ENCODE measurements at places on chromosomes 13 and 19.

- no peak for DNase-seq
Observed at GRCh38 chr13:112734696-112735547, 45.1 kb downstream of the ATP11A start.

DNA sequence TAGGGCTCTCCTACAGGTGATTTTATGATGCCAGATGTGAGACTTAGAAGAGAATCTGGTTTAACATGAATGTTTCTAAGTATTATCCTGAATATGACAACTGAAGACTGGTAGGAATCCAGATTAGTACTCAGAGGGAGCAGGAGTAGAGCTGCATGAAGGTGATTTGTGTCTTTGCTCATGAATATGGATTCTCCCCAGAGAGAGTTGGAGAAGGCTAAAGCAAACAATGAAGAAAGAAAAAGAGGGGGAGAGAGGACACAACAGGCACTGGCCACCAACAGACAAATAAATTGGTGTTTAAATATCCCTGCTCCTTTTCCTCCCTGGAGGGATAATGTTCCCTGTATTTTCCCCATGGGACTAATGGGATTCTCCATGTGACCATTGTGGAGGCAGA, 427.0 kb upstream of the KLF12 start:
- DNase-seq = no peak

GRCh38 chr19:34135821-34136611, 36.3 kb upstream of the LSM14A start:
- DNase-seq = no peak

GRCh38 chr13:33015791-33016323, 366 bp upstream of the KL start:
- no peak for DNase-seq

- no peak for DNase-seq
Observed at GRCh38 chr19:2038284-2039088, 12.6 kb downstream of the MKNK2 start.

- no peak for DNase-seq
Observed at GRCh38 chr19:40266912-40267600, 18.1 kb downstream of the AKT2 start.

DNA sequence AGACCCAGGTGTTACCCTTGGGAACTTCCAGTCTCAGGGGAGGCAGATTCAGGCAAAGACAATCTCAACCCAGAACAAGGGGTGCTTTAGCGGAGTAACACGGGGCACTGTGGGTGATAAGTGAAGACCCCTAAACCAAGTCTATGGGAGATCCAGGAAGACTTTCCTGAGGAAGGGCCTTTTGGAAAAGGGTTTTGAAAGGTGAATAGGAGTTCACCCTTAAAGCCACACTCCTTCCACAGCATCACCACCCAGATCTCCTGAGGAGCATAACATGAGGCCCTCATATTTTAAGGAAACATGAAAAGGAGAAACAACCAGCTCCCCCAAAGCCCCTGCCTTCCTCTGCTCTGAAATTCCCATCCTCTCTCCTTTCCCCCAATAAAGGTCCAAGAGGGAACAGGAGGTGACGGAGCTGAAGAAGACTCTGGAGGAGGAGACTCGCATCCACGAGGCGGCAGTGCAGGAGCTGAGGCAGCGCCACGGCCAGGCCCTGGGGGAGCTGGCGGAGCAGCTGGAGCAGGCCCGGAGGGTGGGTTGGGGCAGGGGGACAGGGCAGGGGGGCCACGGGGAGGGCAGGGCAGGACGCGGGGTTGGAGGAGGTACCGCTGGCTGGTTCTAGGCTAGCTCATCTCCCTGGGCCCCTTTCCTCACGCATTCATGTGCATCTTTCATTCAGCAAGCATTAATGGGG, 52.7 kb downstream of the KCNC3 start:
- DNase-seq = no peak

DNA sequence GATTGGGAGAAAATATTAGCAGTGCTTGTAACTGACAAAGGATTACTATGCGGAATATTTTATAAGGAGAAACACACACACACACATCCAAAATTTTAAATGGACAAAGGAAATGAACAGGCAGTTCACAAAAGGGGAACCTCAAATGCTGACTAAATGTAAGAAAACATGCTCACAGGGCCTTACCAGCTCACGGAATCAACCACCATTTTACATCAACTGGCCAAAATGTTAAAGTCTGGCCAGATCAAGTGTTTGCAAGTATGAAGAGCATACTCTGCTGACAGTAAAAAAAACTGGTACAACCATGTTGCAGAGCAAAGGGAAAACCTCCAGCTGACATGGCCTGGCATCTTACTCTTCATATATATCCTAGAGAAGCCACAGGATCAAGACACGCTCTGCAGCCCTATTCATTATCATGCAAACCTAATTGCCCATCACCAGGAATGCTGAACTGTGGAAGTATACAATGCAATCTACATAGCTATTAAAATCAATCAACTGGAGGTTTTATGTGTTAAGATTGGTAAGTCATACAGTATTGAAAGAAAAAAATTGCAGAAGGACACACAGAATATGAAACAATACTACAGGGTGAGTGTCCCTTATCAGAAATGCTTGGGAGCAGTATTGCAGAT, 124.4 kb downstream of the RNF17 start:
- no peak for DNase-seq

GRCh38 chr19:38845374-38846024, 4.3 kb downstream of the HNRNPL start:
- DNase-seq = no peak

DNA sequence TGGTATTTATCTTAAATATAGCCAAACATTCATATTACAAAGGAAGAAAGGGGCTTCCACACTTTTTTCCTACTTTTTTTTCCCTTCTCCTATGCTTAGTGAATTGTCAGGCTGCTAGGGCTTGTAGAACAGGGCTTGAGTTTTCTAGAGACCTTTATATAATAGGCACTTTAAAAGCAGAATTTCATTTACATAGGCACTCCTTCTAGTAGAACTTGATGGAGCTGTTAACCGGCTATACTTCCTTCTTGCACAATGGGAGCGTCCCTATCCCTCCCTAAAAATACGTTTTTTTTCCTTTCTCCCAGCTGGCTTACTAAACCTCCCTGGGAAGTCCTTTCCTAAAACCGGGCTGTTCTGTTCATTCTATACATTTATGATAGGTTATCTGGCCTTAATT, 1.1 kb downstream of the TRIM13 start:
- DNase-seq = no peak

DNA sequence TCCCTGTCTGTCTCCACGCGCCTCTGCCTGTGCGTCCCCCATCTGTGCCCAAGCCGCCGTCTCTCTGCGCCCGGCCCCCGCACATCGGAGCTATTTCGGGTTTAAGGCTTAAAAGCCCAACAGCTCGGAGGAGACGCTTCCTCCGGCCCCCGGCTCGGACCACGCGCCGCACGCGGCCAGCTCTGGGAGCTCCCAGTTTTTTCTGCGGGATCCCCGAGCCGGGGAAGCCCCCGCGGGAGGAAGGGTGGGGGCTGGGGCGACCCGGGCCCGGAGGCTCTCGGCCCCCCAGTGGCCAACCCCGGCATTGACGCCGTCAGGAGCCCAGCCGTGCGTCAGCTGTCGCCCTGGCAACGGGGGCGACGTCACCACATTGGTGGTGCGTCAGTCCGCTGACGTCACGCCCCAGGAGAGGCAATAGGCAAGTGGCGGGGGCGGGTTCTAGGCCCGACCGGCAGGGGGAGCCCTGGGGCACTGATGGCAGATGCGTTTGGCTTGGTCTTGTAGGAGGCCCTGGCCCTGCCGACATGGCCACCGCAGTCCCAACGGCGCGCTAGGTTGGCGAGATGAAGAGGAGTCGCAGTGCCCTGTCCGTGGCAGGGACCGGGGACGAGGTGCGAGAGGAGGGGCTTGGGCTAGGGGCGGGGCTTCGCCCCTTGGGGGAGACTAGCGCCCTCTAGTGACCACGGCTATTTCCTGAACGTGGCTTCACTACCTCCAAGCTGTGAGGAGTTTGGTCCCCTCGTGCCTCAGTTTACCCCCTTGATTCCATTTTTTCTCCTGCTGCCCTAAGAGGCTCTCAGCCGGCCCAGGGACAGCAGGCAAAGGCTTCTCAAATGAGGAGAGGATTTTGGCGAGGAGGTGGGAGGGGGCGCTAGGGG, 3.7 kb upstream of the PDE4A start:
- peak; percentile 58 for DNase-seq

DNA sequence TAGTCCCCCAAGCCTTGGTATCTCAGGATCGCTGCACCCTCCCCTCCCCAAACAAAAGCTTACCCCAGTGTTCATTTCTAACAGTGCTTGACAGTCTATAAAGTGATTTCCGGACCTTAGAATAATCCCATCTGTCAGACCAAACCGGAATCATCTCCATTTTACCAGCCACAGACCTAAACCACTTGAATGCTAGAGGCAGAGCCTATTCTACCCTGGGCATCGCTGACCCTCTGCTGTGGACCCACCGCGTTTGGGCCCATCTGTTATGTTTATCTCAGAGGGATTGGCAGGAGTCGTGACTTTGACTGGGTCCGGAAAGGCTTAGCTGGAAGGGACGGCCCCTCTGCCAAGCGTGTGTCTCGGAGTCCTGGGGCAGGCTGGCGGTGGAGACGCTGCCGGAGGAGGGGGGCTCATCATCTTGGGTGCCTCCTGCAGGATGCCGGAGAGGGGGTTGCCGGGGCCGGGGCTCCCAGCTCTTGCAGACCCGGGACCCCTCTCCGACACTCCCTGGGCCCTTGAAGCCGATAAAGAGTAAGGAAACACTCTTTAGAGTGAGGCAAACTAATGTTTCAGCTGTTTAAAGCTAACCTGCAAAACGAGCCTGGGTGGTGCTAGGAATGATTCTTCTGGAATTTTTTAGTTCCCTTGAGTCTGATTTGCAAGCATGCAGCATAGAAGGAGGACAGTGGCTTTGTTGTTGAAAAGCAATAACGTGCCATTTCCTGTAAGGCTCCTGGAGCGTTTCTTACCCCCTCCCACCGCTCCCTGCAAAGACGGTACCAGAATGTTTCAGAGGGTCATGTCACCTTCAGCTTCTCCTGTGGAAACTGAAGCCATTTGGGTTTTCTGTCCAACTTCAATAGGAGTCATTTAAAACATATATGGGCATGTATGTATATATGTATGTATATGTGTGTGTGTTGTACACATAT, 1.3 kb downstream of the SLC25A42 start:
- DNase-seq = peak; percentile 18

DNA sequence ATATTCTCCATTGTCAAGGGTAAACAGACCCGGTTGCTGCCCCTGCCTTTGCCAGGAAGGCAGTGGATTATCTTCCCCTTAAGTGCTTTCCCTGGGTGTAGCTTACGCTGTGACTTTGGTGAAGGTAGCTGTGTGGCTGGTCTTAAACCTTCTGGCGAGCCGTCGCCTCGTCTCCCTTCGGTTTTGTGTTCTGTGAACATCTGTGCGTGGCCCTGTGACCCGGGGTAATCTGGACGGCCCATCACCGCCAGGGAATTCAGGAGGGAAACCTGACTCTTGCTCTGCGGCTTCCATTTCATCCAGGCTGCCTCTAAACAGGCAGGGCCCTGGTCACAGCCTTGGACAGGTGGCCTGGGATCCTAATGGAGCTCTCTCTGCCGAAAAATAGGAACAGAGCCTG, 78.7 kb downstream of the SHISA2 start:
- DNase-seq = no peak

GRCh38 chr19:38735257-38735686, 9.0 kb downstream of the CAPN12 start:
- DNase-seq = no peak

- peak; percentile 90 for DNase-seq
Observed at GRCh38 chr19:46728693-46729339, 11.9 kb upstream of the PRKD2 start.

- DNase-seq = no peak
Observed at GRCh38 chr13:35598233-35598632, 121.7 kb upstream of the MAB21L1 start.

DNA sequence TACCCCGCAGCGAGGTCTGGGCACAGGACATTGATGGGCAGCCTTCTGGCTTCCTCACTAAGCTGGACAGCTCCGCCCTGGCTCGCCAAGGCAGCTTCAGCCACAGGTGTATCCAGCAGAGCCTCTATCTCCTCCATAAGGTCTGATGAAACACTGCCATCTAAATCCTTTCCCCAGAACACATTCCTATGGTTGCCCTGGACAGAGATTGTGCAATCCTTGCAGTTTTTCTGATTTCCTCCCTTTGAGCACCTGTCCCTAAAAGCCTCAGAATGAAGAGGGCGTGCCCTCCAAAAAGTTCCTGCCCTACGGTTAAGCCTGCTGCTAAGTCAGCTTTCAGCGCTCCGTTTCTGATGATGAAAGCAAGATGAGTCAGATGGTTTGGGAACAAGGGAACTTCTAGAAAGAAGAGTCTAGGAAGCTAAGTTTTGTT, 21.0 kb downstream of the CLEC4M start:
- DNase-seq = no peak

DNA sequence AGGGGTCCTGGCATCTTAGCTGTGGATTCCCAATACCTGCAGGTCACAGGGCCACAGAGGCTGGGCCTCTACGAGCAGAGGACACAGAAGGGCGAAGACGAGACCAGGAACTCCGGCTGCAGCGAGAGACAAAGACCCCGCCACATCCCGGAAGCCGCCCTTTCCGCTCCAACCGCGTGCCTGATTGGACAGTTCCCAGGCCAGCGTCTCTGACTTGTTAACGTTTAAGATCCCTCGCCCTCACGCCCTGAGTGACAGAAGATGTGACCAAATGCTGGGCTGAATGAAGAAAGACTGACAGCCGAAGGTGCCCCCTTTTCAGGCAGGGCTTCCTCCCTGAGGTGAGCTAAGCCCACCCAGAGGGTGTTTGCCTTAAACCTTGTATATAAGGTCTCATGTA, at the start of gene ZNF98:
Gene ZNF98, minus strand, starts transcription at position 136 of the 400 bp plus-strand sequence. Its CDS starts 122 bp downstream, at position 14.
- no peak for DNase-seq
